ENCODE measurements at places on chromosomes 1 and 21. TPM values are rescaled to one million over a fixed set of nuclear protein-coding genes. Genes with fewer than 3 reads are reported as not detected.

GRCh38 chr21:32930673-32931072 lies 95.1 kb upstream of the OLIG2 start:
- no peak for DNase-seq

HORMAD1 gene
- not detected for total RNA-seq

- no peak for DNase-seq
These were observed 15.0 kb upstream of the CDC42 start for GRCh38 chr1:22037520-22037919.

S100A13 gene
- total RNA-seq: 82.0 TPM

TAL1 gene
- total RNA-seq: 0.13 TPM

- no peak for DNase-seq
These were observed 60.8 kb upstream of the SLC35F3 start for GRCh38 chr1:233843525-233844204.

PKP1 gene
- total RNA-seq: 0.20 TPM

DNA sequence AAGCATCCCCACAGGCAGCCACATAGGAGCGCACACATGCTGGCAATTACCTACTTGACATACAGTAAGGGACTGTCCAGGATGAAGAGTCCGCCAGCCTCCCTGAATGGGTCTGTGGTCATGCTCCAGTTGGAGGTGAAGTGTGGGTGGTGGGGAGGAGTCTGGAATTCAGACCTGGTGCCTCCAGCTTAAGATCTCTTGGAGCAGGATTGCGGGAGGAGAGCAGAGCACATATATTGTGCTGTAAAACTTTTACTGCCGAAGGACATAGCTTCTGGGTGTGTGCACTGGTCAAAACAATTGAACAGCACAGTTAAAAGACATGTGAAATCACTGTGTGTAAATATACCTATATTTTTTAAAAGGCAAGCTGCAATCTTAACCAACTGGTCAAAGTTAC lies 17.9 kb downstream of the STK40 start:
- DNase-seq: peak; percentile 33

- DNase-seq: no peak
These were observed 4.0 kb downstream of the CFAP45 start for GRCh38 chr1:159895836-159896545.

LPAR3 gene
- 2.7 TPM for total RNA-seq

LAPTM5 gene
- 5.1 TPM for total RNA-seq

DNA sequence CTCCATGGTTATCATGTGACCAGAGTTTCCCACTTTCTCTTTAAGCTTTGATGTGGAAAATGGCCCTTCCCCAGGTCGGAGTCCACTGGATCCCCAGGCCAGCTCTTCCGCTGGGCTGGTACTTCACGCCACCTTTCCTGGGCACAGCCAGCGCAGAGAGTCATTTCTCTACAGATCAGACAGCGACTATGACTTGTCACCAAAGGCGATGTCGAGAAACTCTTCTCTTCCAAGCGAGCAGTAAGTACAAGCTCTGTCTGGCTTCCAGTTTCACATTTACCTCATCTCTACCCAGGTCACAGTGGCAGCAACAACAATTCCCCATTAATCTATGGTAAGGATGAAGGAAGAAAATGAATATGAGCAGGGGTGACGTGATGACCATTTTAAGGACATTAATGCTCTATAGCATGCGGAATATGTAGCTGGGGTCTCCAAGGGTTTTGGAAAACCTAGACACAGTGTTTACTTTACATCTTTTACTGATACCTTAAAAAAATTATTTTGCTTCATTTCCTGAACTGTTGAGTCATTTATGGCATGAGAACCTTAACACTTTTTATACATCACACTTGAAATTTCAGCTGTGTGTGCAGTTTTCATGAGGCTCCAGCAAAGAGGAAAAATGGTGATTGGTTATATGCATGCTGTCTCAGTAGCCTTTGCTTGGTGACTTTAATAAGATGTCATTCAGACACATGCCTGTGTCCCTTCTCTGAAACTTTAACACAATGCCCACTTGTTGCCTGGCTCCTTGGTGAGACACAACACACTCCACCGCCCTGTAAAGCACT lies 286.3 kb upstream of the SGIP1 start:
- DNase-seq: no peak

GRCh38 chr1:75668813-75669212 lies 55.7 kb upstream of the ACADM start:
- no peak for DNase-seq

DNA sequence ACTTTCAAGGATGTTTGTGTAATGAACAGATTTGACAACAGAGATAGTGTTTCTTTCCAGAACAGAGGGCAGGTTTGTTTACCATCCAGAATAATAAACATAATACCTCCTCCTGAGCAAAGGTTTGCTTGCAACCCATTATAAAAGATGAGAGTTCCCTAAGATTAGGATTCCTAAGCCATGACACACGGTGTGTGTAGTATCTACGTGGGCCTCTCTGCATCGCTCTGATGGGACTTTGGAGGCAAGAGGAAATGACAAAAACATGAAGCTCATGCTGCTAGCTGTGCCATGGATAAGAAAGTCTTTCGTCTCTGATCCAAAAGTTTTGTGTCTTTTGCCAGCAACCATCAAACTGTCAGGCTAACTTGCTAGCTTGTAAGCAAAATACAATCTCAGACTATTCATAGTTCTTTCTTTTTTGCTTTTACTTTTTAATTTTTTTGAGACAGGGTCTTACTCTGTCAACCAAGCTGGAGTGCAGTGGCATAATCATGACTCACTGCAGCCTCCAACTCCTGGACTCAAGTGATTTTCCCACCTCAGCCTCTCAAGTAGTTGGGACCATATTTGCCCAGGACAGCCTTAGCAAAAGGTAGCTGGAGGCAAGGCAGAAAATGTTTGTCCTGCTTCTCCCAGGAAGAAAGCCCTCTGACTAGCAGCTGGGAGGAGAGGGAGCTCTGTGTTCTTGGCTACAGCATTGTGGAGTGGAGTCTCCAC lies 81.1 kb downstream of the LHX4 start:
- DNase-seq: peak; percentile 33

CTSK gene
- 57.0 TPM for total RNA-seq

- DNase-seq: peak; percentile 34
These were observed 52.1 kb downstream of the FMO4 start for GRCh38 chr1:171366085-171366484.

SRRM1 gene
- total RNA-seq: 52.5 TPM

DNA sequence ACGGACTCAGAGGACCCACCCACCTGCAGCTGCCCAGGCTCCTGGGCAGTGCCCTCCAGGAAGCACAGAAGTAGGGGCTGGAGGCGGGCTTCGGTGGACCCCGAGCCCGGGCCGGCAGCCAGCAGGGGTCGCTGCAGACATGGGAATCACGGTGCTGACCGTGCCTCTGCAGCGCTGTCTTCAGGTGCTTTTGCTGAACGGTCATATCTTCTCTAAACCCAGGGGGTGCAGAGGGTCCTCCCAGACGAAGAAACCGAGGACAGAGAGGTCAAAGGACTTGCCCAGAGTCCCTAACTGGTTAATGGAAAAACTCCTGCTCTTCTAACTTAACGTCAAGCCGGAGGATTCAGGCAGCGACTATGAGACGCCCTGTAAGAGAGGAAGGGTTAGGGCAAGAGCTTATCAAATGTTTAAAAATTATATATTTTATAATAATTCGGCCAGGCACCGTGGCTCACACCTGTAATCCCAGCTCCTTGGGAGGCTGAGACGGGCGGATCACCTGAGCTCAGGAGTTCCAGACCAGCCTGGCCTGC lies 21.5 kb upstream of the LEFTY2 start:
- peak; percentile 61 for DNase-seq

DNA sequence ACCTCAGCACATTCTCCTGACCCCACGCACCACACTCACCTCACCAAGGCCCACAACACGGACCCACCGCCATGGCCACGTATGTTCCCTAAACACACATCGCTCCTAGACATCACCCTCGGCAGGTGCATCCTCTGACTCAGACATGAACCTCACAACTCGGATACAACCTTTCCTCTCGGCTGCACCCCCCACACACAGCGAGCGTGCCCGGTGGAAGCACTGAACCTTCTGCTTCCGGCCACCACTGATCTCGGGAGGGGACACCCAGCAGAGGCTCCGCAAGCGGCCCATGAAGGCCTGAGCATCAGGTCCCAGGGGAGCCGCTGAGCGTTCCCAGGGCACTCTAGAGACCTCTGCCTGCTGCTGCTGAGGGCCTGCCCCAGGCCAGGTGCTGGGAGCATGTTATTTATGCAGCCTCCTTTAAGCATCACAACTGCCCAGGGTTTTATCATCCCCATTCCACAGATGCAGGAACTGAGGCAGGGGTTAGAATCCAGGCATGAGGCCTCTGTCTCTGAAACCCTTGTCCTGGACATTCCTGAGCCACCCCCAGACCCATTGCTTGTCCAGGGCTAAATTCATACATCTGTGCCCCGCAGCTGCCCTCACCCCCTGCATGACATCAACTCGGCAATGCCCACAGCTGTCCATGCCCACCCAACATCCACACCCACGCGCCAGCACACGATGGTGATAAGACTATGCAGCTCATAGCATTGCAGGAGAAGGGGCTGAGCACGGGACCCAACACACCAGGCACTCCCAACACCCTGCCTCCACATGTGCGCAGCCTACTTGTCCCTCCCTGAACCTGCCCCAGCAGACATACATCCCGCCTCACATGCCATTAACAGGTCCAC lies 27.0 kb downstream of the SDC3 start:
- DNase-seq: no peak

PRXL2B gene
- 21.4 TPM for total RNA-seq

GPR52 gene
- 1.6 TPM for total RNA-seq

DNA sequence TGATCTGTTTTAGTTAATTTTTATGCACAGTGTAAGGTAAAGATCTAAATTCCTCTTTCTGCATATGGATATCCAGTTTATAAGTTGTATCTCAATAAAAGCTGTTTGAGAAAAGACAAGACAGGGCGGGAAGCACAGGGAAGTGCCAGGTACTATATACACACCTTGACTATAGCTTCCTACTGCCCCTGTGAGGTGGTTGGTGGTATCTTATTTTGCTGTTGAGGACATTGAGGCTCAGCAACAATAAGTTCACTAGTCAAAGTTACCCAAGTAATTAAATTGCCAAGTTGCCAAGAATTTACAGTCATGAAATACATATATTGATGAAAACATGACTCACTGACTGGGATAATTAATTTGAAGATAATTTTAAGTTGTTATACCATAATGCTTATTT lies 109.1 kb downstream of the CD247 start:
- no peak for DNase-seq

DNA sequence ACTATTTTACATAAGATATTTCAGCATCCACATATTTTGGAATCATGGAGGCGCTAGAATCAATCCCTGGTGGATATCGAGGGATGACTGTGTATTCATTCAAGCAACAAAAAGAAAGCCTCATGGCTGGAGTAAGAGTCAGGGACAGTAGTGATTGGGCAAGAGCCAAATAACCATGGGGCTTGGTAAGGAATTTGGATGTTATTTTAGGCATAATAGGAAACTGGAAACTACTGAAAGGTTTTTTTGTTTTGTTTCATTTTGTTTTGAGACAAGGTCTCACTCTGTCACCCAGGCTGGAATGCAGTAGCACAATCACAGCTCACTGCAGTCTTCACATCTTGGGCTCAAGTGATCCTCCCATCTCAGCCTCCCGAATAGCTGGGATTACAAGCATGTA lies 33.8 kb upstream of the EYA3 start:
- DNase-seq: no peak

C1orf21 gene
- 37.9 TPM for total RNA-seq

UBASH3A gene
- not detected for total RNA-seq

BEST4 gene
- 0.72 TPM for total RNA-seq

GRCh38 chr1:229381234-229381633 lies 38.4 kb upstream of the CCSAP start:
- DNase-seq: no peak

TMPRSS15 gene
- total RNA-seq: 0.07 TPM

RAD54L gene
- total RNA-seq: 6.2 TPM

GRCh38 chr1:21012937-21013336 lies 163.8 kb downstream of the EIF4G3 start:
- DNase-seq: peak; percentile 65

GSTM1 gene
- 21.1 TPM for total RNA-seq

- no peak for DNase-seq
These were observed 40.7 kb downstream of the AHDC1 start for GRCh38 chr1:27563341-27563590.

- DNase-seq: no peak
These were observed 13.9 kb downstream of the CXADR start for GRCh38 chr21:17526776-17527175.

GRCh38 chr21:28334407-28334806 lies 658.3 kb downstream of the LTN1 start:
- no peak for DNase-seq

- no peak for DNase-seq
These were observed 11.7 kb downstream of the OPTC start for GRCh38 chr1:203505526-203506204.

CCDC27 gene
- total RNA-seq: 0.17 TPM

DNA sequence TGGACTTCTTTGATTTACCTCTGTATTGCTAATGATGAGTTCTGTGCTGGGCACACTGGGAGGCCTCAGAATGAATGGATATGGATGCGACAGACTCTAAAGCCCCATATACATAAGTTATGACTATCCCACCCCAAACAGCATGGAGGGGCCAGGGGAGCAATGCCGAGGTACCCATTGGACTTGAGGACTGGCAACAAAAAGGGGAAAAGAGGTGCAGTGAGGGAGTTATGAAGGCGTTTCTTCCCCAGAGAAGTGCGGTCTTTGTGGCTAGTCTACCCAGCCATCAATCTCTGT lies 15.2 kb upstream of the CDCA8 start:
- no peak for DNase-seq

DNA sequence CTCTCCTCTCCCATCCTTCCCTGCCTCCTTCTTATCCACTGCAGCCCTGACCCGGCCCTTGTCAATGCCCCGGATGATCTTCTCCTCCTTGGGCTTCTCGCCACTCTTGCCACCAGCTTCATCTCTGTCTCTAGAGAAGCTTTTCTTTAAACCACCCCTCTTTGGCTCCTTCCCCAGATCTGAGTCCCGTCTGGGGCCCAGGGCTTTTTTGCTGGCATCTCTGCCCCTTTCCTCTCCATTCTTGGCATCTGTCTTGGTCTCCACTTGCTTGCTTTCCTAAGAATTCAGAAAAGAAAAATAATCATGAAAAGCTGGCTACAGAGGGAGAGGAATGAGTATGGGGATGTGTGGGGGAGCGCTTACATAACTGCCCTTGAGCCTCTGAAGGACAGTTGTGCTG lies 11.8 kb downstream of the SHISA4 start:
- DNase-seq: no peak

DNA sequence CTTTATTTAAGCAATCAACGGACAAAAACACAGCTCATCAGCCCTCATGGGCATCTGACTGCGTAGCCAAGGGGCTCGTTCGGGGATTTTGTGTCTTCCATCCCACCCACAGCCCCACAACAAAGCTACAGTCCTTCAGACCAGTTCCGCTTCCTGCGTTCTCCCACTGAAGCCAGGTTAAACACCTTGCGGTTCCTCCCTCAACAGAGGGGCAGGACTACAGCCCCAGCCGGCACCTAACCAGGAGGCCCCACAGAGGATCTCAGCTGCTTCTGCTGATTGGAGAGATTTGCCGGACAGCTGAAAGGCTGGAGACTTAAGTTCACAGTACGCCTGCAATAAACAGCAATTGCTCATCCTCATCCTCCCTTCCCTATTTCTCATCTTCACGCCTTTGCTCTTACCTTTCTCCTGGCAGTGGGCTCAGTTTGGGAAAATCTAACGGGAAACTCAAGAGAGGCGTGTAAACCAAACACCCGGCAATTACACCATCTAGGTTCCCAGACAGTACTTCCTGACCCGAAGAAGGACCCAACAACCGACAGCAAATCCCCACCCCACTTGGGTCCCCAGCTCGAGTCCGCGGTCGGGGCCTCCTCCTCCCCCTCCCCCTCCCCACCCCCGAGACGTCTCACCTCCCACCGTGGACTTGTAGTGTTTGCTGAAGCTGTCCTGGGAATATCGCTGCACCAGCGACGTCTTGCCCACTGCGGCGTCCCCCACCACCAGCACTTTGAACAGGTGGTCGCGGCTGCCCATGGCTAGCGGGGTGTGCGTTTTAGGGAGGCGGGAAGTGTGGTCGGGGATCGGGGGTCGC lies 876 bp downstream of the RAB29 start:
- DNase-seq: peak; percentile 63
